ENCODE measurements at places on chromosomes 11 and 22.

DNA sequence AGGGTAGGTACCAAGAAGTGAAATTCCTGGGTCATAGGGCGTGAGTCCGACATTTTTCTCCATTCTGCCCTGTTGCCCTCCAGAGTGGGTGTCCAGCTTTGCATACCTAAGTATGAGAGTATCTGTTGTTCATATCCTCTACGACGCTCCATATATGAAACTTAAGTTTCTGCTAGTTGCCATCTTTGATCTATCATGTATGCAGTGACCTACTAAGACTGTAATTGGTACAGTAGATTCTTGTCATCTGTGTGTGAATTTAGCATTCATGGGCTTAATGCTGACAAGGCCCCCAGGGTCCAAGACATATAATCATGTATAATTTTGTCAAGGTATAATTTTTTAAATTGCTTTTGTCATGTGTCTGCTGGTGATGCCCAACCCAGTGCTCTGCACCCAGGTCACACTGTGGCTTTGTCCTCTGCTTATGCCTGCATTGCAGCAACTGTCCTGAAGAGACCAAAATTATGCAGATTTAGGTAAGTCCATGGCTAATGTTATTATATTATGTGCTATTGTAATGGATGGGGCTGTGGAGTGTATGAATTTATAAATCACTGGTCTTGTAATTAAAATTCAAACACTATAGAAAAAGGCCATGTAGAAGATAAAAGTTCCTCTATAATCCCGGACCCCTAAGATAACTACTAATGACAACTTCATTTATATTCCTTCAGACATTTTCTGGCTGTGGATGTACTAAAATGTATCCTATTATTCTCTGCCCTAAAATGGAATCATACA lies 12.2 kb downstream of the NEAT1 start:
- DNase-seq = peak; percentile 55

GRCh38 chr11:11010624-11011127 lies 152.8 kb upstream of the ZBED5 start:
- no peak for DNase-seq

- no peak for DNase-seq
Measured at GRCh38 chr11:76087749-76088148, 118.6 kb downstream of the WNT11 start.

DNA sequence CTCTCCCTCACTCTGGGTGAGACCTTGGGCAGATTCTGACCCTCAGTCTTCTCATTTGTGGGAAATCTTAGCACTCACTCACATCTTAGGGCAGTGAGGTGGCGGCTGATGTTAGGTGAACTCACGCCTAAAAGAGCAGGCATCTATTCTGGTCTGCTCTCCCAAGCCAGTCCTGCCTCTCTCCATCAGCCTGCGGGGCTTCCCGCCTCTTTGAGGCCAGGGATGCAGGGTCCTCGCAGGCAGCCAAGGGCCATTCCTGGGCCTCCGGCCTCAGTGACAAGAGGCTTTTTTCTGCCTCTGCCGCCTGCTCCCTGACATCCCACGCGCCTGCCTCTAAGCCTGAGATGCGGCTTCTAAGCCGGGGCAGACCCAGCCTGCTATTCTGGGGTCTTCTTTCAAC lies 13.8 kb upstream of the FGF4 start:
- no peak for DNase-seq

GRCh38 chr11:95245038-95245437 lies 14.0 kb upstream of the SESN3 start:
- DNase-seq = no peak

DNA sequence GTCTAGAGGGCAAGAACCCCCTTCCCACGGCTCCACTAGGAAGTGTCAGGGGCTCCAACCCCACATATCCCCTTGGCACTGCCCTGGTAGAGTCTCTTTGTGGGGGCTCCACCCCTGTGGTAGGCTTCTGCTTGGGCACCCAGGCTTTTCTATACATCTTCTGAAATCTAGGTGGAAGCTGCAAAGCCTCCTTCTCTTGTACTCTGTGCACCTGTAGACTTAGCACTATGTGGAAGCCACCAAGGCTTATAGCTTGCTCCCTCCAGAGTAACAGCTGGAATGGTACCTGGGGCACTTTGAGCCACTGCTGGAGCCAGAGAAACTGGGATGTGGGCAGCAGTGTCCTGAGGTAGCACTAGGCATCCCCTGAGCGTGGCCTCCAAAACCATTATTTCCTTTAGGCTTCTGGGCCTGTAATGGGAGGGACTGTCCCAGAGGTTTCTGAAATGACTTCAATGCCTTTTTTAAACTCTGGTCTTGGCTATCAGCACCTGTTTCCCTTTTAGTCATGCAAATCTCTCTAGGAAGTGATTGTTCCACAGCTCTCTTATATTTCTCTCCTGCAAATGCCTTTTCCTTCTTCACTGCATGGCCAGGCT lies 68.4 kb downstream of the TRAF6 start:
- DNase-seq = no peak

DNA sequence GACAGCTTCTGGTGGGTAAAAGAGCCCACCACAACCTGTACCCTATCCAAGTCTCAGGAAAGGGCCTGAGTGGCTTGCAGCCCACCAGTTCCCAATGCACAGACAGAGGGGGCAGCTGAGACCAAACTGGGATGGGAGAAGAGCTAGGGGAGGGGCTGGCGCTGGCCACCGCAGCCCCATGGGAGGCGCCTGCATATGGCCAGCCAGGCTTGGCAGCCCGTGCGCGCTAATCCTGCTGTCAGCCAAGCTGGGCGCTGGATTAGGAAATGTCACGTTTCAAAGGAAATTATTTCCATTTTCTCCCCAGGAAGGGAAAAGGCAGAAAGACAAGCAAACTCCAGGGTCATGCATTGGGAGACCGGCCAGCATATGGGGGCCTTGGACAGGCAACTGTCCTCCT lies 236.8 kb downstream of the BUD13 start:
- DNase-seq = no peak

GRCh38 chr11:14240951-14241350 lies 118.0 kb downstream of the RRAS2 start:
- DNase-seq = no peak

DNA sequence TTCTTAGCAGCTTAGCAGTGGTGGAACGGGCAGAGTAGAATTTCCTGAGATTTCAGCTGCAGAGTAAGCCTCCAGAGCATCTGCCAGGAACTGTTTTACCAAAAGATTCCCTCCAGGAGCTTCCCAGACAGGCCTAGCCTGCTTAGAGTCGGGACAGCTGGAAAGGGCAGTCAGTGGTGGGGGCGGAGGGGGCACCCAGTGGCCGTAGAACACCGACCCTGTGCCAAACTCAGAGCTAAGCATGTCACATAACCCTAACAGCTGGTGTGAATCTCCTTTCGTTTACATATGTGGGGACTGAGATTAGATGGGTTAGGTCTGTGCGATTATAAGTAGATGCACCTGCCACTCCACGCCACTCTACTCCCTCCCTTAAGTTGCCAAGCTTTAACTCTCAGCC lies 80.0 kb upstream of the CRTAM start:
- DNase-seq = no peak

GRCh38 chr22:49617264-49617663 lies 210.4 kb downstream of the BRD1 start:
- DNase-seq = no peak

DNA sequence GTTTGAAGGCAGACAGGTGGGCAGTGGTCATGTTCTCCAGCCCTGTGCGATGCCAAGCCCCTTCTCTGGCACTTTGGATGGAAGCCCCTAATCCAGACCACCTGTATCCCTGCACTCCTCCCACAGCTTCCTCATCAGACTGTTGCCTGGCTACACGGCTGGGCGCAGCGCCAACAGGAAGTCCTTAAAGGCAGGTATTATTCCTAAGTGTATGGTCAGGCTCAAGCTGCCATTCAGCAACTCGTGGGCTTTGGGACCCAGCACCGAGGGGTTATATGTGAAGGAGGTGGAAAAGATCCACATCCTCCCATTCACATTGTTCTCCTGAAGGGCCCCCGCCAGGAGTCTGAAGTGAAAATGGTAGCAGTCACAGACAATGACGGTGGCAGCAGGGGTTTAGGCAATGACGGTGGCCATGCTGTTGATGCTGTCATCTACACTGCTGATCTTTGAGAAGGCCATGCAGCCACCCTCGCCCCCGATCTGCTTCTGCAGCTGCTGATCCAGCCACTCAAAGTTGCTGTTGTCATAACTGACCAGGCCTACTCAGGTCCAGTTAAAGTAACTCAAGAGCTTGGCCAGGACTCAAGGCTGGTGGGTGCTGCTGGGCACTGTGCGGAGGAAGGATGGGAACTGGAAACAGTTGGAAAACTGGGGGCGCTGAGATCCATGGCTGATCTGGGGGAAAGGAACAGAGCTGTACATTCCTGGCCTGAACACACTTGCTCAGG lies 27.7 kb downstream of the OR6Q1 start:
- no peak for DNase-seq

GRCh38 chr11:65552388-65552951 lies 5.7 kb downstream of the LTBP3 start:
- no peak for DNase-seq

DNA sequence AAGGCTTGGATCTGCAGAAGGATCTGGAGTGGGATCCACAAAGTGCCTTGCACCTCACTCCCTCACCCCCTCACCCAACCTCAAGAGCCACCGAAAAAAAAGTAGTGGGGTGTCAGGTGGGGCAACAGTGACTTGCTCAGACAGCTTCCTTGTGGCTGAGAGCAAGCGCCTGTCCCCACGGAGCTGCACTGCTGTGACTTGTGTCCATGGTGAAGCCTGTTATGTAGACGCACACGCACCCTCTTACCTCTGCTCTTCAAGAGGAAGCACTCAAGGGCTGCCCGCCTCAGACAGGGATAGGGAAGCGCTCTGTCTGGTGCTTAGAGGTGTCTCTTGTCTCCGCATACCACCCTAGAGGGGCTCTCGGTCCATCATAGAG lies 1.2 kb downstream of the DRD2 start:
- DNase-seq = no peak

DNA sequence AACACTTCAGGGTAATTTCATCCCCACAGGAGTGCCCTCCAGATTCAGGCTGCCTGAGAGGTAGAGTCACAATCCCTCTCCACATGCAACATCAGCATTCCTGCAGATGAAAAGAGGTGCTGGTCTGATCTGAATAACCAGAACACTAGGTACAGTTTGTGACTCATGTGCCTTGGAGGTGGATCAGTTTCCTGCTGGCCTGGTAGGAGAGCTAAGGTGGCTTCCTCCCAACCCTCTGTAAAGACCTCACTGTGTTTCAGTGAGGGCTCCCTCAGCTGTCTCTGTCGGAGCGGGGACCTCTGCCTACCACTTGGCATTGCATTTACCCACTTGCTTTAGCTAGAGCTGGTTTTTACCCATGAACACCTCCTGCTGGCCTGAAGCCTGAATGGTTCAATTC lies 7.6 kb downstream of the OR9G1 start:
- DNase-seq = no peak

DNA sequence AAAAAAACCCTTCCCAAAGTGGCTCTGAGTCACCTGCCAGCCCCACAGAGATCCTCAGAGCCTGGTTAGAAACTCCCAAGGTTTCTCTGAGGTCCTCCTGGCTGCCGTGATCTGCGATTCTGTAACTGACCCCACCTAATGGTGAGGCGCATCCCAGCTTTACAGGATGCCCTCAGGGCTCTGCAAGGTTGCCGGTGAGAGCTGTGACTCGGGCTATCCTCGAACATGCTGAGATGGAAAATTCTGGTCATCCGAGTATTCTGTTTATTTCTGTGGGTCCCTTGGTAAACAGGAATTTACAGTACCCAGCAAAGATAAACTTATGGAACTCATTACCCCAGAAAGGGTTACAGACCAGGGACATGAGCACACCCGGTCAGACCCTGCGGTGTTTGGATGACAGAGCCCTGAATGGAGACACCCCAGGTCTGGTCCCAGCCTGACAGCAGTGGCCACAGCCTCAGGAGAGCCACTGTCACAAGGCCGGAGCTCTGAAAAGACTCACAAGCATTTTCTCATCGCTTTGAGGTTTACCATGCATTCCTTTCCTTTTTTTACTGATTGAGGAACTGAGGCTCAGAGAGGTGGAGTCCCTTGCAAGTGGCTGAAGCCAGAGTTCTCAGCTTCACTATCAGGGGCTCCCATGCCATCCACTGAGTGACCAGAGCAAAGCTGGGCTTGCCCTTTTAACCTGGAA lies 22.2 kb downstream of the LIF start:
- DNase-seq = no peak

DNA sequence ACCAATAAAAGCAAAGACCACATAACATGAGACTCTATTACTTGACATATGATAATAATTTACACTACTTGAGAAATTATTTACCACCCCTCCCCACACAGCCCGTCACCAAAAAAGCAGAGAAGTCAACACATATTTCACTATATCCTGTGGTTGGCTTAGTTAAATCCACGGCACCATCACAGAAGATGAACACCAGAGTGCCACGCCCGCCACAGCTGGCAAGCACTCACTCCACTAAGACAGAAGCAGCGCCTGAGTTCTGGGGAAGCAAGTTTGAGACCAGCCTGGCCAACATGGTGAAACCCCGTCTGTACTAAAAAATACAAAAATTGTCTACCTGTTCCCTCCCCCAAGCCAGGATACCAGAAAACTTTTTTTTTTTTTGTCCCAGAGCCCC lies 53.1 kb downstream of the PACSIN2 start:
- no peak for DNase-seq

GRCh38 chr11:14376920-14377319 lies 17.9 kb upstream of the RRAS2 start:
- DNase-seq = no peak

DNA sequence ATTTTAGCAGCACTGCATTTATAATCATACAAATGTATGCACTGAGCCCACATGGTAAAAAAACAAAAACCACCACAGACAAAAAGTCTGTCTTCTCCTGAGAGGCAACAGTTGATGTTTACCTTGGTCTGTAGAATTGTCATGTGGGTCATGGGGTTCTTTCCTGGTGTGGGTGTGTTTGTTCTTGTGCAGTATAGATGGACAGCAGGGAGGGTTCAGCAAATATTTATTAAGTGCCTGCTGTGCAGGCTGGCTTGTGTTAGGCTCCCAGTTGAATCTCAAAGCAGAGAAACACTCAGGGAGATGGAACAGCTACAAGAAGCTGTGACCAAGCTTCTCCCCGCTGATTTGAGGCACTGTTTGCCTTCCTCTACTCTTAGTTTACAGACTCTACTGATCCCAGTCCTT lies 82.2 kb downstream of the PISD start:
- peak; percentile 82 for DNase-seq

- no peak for DNase-seq
Measured at GRCh38 chr11:70915158-70915985, 337.0 kb downstream of the SHANK2 start.

GRCh38 chr22:31646186-31647019 lies 15.6 kb downstream of the PISD start:
- no peak for DNase-seq

- DNase-seq = no peak
Measured at GRCh38 chr22:46000081-46001027, 23.4 kb upstream of the WNT7B start.

- DNase-seq = no peak
Measured at GRCh38 chr11:75334976-75335375, 16.5 kb downstream of the ARRB1 start.

- no peak for DNase-seq
Measured at GRCh38 chr22:36328635-36329253, 59.0 kb downstream of the MYH9 start.

GRCh38 chr11:135006800-135007199 lies 594.8 kb upstream of the B3GAT1 start:
- DNase-seq = no peak
